ENCODE measurements at places on chromosomes 2 and 18.

DNA sequence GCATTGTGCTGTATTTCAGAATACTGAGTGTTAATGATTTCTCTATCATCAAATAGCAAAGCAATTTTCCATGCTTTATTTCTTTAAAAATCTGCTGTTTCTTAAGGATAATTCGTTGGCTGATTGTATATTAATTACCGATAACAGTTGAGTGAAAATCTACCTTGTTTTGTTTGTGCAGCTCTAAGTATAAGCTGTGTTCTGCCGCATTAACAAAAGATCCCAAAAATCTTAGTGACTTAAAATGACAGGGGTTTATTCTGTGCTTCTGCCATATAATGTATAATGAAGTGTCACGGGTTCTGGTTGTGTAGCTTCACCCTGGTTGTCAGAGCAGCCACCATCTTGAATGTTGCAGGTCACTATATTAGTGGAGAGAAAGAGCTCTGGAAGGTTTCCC, 196.1 kb downstream of the ACTR3 start:
- DNase-seq = no peak

DNA sequence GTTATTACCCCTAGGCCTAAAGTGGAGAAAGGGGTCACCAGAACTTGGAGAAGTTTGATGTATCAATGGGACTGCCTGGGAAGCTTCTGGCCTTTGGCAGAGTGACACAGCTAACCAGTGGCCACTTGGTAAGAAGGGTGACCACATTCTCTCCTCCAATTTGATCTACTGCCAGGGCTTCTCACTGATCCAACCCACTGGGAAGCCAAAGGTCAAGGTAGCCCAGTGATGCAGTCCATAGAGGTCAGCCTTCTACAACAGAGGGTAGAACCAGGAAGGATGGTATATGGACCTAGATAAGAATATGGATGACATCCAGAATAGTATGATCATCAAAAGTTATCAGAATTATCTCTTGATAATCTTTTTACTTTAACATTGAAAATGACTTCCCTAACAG, 493.6 kb downstream of the NYAP2 start:
- DNase-seq = no peak

GRCh38 chr2:71446505-71446904, 6.9 kb upstream of the DYSF start:
- no peak for DNase-seq

GRCh38 chr2:106096299-106097037, 97.6 kb downstream of the UXS1 start:
- DNase-seq = no peak

GRCh38 chr18:37270038-37270665, 295.4 kb downstream of the CELF4 start:
- peak; percentile 8 for DNase-seq

DNA sequence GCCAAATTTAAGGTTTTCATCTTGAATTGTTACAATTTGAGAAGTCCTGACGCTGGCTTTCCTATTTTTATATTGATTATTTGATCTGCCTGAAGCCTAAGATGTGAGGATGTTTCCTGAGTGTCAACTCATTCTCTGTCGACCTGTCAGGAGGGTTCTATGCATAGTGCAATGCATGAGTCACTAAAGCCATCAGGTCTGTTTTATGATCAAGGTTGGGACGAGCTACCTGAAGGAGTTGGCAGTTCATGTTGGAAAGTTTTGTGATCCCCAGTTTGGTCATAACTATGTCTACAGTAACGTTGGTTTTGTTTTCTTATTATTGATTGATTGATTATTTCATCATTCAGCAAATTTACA, 71.2 kb downstream of the NABP1 start:
- DNase-seq = no peak

GRCh38 chr18:29063346-29063745, 886.4 kb upstream of the CDH2 start:
- no peak for DNase-seq

DNA sequence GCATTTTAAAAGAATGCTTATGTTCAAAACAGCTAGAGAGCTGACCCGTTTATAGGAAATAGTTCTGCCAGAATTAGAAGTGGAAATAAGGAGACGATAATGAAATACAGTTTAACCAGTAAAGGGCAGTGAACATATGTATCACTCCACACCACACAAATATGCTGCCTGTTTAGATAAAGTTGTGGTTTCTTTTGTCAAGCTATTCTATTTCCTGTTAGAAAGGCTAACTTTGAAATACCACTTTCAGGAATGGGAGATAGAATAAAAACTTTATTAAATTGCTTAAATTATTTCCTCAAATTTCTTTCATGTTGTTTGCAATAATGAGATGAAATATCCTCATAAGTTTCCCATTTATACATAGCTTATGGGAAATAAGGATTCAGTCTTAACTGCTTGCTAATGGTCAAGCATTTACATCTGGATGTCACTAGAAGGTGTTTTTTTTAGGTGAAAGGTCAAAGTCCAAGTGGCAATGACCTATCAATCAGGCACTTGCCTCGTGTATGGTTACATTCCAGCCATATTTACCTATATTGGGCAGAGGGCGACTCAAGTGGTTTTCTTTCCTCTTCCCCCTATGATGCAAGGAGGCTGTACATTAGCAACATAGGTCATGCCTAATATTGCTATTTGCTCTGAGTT, 148.9 kb downstream of the ZEB2 start:
- DNase-seq = no peak

GRCh38 chr2:181949047-181949446, 36.6 kb upstream of the PPP1R1C start:
- DNase-seq = no peak

- DNase-seq = no peak
These were observed 113.1 kb upstream of the SRD5A2 start for GRCh38 chr2:31693882-31694281.

- DNase-seq = no peak
These were observed 74.7 kb downstream of the COPS8 start for GRCh38 chr2:237160271-237160919.

GRCh38 chr2:131093696-131094462, 619 bp upstream of the FAM168B start:
- no peak for DNase-seq

DNA sequence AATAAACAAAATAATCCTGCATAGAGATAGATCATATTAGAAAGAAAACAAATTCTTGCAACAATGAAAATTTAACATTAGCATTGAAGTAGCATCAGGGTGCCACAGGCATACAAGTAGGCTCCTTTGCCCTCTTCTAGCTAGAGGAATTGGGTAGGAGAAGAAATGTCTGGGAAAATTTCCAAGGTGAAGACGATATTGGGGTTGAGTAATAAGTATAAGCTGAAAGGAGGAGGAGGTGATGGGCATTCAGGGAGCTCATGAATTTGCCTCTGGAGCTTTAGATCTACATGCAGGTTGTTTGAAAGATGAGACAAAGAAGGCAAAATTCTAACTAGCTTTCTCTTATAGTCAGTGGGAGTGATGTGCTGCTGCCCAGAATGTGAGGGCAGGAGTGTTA, 504.9 kb downstream of the CCDC85A start:
- no peak for DNase-seq

DNA sequence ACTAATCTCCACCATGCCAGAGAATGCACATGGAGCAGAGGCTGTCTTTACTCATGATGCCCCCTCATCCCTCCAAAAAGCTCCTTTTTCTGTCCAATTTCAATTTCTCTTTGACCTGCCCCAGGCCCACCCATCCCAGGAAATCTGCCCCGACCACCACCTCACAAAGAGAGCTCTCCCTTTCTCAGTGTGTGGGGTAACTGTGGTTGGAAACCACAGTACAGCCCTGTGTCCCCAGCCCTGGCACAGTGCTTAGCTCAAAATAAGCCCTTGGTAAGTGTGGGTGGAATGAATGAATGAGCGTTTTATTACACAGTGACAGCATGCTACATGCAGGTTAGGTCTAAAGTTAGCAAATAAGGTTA, 43.7 kb upstream of the CAB39 start:
- no peak for DNase-seq

GRCh38 chr2:113079131-113079530, 11.4 kb downstream of the IL1F10 start:
- DNase-seq = no peak

DNA sequence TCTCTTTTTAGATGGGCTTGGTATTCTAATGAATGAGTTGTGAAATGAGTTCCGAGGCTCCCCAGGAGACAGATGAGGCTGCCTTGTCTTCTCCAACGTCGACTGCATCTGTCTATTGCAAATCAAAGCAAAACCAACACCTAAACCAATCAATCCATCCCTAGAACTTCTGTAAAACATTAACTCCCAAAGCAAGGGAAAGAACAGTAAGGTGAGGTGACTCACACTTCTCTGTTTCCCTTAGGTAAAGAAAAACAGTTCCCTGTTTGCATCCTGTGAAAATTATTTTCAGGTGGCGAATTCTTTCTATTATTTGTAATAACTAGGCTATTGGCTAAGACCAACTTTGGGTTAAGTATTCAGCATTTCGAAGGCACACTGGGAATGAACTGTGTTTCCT, 249.4 kb downstream of the EPHA4 start:
- no peak for DNase-seq

DNA sequence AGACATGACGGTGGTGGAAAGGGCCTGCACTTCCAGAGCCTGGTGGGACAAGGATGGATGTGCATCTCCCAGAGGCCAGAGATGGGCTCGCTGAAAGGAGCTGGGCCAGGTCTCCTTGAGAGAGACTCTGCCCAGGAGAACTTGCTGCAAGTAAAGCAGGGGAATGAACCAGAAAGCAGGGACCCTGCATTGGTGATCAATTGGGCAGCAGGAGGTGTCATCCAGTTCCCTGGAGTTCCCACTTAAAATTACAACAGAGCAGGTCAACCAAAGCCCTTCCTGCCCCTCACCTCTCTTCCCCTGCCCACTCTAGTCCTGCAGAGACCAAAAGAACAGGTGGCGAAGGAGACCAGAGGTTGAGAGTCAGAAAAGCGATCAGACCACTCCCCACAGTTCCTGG, 69.7 kb upstream of the CAB39 start:
- no peak for DNase-seq

DNA sequence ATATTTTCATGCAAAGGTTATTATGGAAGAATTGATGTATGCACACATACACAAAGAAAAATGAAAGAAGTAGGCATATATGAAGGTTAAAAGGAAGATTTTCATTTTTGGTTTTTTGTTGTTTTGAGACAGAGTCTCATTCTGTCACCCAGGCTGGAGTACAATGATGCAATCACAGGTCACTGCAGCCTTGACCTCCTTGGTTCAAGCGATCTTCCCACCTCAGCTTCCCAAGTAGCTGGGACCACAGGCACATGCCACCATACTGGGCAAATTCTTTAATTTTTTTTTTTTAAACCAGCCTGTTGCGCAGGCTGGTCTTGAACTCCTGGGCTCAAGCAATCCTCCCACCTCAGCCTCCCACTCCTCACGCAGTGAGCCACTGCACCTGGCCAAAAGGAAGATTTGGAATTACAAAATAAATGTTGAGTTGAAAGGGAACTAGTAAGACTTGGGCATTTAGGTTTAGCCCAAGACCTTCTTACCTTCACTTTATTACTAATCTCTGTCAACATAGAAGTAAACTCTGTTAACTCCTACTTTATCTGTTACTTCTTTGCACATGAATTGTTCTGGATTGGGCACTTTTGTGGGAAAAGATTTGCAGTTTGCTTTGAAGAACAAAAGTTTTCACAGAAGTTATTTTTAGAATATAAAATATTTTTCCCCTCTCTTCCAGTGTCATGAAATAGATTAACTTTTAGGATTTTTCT, 31.7 kb upstream of the NBEAL1 start:
- DNase-seq = no peak

DNA sequence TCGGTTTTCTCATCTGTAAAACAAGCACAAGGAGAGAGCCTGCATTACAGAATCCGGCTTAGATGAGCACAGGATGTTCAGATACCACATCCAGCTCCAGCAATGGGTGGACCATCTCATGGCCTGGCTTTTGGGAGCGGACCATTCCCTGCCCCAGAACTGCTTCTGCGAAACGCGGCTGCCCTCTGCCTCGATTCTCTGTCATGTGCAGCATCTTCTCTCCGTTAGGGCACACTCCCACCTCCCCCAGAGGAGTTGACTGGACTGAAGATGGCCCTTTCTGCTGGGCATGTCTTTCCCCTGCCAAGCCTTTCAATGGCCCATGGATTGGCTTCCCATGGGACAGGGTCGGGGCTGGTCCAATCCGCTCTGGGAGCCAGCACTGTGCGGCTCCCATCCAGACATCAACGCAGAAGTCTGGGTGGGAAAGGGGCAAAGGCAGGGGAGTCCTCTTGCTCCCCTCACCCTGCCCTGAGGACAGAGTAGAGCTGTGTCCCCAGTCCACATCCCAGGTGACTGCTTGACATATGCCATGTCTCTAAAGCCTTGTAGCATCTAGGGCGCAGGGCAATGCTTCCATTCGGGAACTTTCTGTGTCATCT, 14.3 kb upstream of the FAHD2A start:
- DNase-seq = no peak

- DNase-seq = no peak
These were observed 8.6 kb downstream of the ITGA4 start for GRCh38 chr2:181465676-181466375.

DNA sequence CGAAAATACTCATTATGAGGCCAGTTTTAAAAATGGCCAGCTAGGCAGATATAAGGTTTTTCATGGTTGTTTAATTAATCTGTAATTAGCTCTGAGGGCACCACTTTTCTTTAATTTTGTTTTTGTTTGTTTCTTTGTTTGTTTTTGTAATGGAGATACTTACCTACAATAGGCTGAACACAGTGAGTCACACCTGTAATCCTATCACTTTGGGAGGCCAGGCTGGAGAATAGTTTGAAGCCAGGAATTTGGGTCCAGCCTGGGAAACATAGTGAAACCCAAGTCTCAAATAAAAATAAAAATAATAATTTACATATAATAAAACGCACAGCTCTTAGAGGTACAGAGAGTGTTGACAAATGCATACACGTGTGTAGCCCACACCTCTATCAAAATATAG, 56.8 kb upstream of the MSH2 start:
- no peak for DNase-seq
